Cardiac septum (tissue), 1 donor: ENCODE measurements at places on chromosomes 5 and 9.

- no peak for DNase-seq
These were observed 9.1 kb upstream of the MSMP start for GRCh38 chr9:35763181-35763580.

DNA sequence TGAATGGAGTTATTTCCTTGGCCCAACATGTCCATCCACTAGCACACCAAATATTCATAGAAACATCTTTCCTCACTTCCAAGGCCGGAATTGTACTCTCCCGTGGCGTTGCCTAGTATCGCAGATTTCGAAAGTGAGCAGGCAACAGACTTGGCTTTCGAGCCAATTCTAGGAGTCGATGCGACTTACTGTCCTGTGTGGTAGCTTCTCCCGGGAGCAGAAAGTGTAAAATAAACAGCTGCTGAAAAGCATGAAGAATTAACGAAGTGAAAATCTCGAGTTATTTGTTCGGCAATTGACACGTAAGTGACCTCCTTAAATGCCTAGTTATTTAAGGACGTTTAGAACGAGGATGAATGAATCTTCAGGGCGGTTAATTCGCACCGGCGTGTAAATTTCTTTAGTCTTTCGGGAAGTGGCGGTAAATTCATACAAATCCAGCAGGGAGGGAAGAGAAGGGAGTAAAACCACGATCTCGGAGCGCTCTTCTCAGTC lies 449 bp upstream of the PCSK5 start:
- DNase-seq: no peak

GRCh38 chr9:114061830-114062474 lies 16.1 kb downstream of the AMBP start:
- DNase-seq: peak; percentile 29

- no peak for DNase-seq
These were observed at the start of gene PRDM9 for GRCh38 chr5:23507278-23507685. PRDM9 (plus strand) TSS chr5:23507609; CDS start chr5:23509034, 1,425 bp downstream.

GRCh38 chr5:153981905-153982605 lies 56.7 kb downstream of the FAM114A2 start:
- no peak for DNase-seq

DNA sequence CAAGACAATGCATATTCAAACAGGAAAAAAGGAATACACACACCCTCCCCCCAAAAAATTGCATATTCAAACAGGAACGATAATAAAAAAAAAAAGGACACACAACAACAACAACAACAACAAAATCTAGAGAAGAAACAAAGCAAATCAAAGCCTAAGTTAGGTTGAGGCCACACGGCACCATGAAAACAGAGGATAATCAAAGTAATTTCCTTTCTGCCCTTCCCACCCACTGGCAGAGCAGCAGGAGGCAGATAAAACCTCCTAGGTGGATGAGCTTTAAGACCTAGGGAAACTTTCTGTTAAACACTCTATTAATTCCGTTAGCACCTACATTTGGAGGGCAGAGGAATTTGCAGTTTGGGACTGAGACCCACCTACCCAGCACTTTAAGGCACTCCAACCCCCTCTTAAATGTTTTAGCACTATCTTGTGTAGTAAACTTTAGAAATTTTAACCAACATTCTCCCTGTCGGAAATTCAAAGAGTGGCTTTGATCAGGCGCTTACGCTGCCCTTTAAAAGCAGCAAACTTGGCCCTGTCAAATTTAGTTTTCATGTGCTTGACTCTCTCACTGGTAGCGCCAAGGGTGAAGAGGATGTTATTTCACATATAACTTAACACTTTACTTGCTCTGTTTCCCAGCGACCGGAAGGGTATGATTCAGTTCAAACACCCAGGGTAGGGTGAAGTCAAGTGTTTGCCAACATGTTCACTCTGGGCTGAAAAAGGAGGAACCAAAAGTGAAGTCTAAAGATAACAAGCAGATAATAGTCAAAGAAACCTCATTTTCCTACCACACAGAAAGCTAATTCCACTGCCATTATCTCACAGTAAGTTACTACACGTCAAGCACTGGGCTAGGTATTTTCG lies 9.2 kb downstream of the ENC1 start:
- DNase-seq: no peak

DNA sequence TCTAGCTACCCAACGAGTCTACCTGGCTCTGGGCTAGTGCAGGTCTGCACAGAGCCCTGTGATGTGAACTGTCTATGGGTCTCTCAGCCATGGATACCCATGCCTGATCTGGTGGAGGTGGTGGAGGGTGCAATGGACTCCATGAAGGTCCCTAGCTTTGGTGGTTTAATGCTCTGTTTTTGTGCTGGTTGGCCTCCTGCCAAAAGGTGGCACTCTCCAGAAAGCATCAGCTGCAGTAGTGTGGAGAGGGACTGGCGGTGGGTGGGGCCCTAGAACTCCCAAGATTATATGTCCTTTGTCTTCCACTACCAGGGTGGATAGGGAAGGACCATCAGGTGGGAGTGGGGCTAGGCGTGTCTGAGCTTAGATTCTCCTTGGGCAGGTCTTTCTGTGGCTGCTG lies 290.1 kb downstream of the AGTPBP1 start:
- no peak for DNase-seq

- peak; percentile 87 for DNase-seq
These were observed 37.3 kb upstream of the EGFL7 start for GRCh38 chr9:136625101-136626065.

- DNase-seq: no peak
These were observed 13.1 kb upstream of the NFIB start for GRCh38 chr9:14327036-14327435.

DNA sequence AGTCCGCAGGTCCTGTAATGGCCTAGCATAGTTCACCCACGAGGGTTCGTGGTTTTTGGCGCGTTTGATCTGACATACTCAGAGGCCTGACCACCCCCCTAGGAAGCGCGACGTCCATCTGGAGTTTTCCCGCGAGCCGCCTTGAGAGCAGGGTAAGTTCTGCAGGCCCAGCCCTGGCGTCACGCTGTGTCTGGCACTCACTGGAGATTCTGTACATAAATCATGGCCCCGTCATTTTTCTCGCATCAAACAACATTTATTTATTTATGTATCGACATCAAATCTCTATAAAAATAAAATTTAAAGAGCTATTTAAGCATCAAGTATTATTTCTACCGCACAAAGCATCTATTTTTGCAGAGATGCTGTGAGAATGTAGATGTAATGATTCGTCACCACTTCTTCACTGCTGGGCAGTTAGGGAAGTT lies 437 bp upstream of the TRIM41 start:
- DNase-seq: no peak

DNA sequence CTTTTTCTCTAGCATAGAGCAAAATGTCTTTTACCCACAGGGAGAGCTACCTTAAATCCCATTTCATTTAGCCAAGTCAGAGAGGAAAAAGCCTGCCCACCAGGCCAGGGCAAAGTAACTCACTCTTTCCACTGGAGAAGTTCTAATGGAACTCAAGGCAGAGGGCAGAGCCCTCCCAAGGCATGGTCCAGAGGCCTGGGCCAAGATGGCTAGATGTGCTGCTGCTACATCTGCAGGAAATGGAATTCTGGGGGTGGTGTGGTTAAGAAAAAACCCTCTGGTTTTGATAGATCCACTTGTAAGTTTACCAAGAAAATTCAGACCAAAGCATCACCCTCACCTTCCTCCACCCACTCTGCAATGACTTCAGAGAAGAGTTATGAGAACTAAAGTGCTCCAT lies 37.3 kb downstream of the CSF2 start:
- no peak for DNase-seq

GRCh38 chr9:91935066-91935749 lies 14.8 kb downstream of the ROR2 start:
- DNase-seq: peak; percentile 72

DNA sequence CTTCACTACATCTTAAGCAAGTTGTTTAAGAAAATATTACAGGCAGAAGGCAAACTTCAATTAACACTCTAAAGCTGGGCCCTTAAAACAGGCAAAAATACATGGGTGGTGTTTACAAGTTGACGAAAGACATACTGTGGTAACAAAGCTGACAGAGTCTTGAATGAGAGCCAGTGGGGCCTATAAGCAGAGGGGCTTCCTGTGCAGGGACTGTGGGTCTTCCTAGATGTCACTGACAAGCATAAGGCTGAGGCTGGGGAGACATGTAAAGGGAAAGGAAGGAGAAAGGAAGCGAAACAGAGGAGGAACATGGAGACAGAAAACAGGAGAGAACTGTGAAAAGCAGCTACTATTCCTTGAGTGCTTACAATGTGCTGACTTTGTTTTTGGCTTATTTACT lies 308.0 kb upstream of the RPS23 start:
- DNase-seq: no peak

- no peak for DNase-seq
These were observed 23.2 kb upstream of the LVRN start for GRCh38 chr5:115939059-115939458.

GRCh38 chr9:33167972-33168461 lies 881 bp upstream of the B4GALT1 start:
- DNase-seq: no peak

GRCh38 chr5:172714491-172715420 lies 56.2 kb downstream of the DUSP1 start:
- peak; percentile 91 for DNase-seq

- no peak for DNase-seq
These were observed 65.3 kb upstream of the ADRB2 start for GRCh38 chr5:148760945-148761638.

DNA sequence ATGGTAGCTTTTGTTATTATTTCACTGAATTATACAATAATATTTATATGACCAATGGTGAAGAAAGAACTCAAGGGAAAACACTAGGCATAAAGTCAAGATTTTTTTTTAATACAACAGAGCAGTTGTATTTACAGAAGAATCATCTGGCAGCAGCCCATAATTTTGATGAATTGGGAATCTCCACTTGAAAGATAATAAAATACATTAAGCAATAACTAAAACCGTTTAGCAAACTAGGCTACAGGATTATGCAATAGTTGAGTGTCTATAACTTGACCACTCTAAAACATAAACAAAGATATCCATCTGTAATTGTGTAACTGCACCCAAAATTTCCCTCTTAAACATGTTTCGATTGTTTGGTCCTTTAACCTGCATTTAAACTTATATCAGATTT lies 80.8 kb downstream of the SNCAIP start:
- DNase-seq: no peak

DNA sequence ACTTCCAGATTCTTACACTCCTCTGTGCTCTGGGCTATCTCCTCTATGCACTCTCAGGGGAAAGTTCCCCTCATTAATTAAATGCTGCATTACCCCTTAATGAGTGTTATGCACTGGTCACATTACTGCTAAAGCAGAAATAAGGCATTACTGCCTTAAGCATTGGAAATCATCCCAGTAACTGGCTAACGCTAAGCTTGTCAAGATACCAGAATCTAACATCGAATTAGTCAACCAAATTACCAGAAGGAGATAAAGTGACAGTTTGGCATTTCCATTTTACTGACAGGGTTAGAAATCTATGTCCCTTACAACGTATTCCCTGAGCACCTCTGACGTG lies 69.5 kb upstream of the FAM169A start:
- DNase-seq: no peak

GRCh38 chr9:123002754-123003153 lies 30.7 kb upstream of the GPR21 start:
- DNase-seq: no peak

GRCh38 chr9:136081826-136082495 lies 13.1 kb downstream of the NACC2 start:
- DNase-seq: no peak

GRCh38 chr9:135127718-135128670 lies 40.5 kb downstream of the OLFM1 start:
- DNase-seq: no peak
